ENCODE measurements at places on chromosomes 6 and 20. TPM values are rescaled to one million over a fixed set of nuclear protein-coding genes. Genes with fewer than 3 reads are reported as not detected.

GRCh38 chr6:52087498-52087999 lies at the start of gene PKHD1:
TSS of gene PKHD1 (minus strand) at chr6:52087613. CDS start at chr6:52084933, 2,680 bp downstream.
- no peaks in the 10 kb centered on the region for H3K36me3 ChIP-seq
- H3K27ac ChIP-seq, result no peak within 1 kb of the TSS
- H3K27me3 ChIP-seq, result peaks cover 4% of the 10 kb centered on the region

DNA sequence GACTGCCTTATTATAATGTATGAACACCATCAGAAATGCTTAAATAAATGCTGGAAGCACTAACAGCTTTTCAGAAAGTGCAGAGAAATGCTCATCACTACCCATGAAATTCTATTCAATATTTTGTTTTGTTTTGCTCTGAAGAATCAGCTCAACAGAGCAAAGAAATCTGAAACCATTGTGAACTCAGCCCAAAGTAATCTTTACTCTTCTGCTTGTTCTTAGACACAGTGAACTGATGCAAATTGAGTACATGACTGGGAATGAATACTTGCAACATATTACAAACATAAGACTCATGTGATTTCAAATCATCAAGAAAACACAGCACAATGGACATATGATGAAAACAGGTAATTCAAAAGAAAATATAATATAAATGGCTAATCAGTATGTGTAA lies 404.6 kb upstream of the OPRM1 start:
- peaks cover 2% of the 10 kb centered on the region for H3K36me3 ChIP-seq
- H3K4me1 ChIP-seq, result peaks cover 8% of the 10 kb centered on the region
- DNase-seq, result no peak
- no peaks in the 10 kb centered on the region for H3K27me3 ChIP-seq
- no peak overlapping the region for H3K27ac ChIP-seq

- H3K36me3 ChIP-seq, result no peaks in the 10 kb centered on the region
- H3K27me3 ChIP-seq, result no peaks in the 10 kb centered on the region
- peak overlapping the region; percentile 90 for H3K27ac ChIP-seq
- peaks cover 20% of the 10 kb centered on the region for H3K4me1 ChIP-seq
- no peak for DNase-seq
Observed at GRCh38 chr6:71496018-71496721, 207.6 kb downstream of the OGFRL1 start.

The FAM209B gene
- 0.55 TPM for total RNA-seq

The SLC16A10 gene
- not detected for total RNA-seq

Measured in osteocyte (in vitro differentiated cells).